ENCODE measurements at places on chromosomes 11 and 22.
A peak's percentile ranks its signal among the peaks of the same experiment; 100 is the strongest.

- DNase-seq, result no peak
These were observed 107.3 kb downstream of the BRD1 start for GRCh38 chr22:49720279-49720959.

DNA sequence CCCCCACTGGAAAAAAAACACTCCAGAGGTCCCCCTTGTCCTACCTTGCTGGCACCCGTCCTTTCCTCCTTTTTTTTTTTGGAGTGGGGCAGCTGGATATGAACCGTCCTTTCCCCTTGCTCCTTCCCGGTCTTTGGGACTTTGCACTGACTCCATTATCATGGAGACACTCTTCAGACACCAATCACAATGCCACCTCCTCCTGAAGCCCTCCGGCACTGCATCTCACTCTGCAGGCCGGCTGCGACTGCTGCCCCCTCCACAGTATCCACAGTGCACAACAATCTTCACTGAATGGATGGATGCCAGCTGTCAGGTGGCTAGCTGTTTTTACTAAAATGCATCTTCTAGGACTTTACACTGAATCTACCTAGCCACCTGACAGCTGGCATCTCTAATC is 12.7 kb upstream of the RGL4 start:
- DNase-seq, result no peak

DNA sequence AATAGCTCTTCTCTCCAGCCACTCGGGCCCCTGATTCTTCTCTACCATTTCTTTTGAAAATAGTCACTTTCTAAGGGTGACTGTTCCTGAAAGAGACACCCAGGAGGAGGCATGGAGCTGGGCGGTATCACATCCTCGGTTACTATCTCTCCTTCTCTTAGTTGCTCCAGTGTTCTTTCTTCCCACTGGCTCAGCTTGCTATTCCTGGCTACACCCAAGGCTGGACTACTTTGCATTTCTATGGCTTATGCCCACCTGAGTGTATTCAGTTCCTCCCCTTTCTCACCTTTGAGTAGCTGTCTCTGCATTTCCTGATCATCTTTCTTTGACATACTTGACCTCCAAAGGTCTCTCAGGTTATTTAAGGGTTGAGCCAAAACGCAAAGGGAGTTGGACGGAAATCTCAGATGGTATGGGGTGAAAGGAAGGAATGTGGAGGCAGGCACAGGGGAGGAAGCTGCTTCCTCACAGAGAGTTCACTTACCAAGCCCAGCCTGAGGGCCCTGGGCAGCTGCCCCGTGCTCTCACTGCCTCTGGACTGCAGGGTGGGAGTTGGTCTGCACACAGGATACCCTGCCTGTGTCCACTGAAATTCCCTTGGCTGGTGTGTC is 155.7 kb downstream of the SNX19 start:
- DNase-seq, result no peak

DNA sequence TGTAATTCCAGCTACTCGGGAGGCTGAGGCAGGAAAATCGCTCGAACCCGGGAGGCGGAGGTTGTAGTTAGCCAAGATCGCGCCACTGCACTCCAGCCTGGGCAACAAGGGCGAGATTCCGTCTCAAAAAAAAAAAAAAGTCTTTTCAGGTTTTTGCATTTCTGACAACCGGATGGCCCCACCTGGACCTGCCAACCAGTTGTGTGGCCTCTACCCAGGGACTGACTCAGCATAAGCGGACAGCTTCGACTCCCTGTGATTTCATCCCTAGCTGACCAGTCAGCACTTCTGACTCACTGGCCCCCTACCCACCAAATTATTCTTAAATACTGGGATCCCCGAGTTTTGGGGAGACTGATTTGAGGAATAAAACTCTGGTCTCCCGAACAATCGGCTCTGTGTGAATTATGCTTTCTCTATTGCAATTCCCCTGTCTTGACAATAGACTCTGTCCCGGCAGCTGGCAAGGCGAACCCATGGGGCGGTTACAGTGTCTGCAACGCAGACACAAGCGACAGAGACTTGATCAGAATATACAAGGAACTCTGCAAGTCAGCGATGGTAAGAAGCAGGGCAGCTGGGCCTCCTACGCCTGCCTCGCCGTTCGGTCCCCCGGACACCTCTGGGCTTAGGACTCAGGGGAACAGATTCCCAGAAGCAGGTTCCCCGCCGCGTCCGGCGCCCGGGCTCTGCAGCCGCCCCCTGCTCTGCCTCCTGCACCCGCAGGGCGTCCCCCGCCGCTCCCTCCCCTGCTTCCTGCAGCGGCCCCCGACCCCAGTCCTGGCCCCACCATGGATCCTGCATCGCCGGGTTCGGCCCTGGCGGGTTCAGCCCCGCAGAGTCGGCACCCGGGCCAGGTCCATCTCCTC is 741 bp upstream of the TALDO1 start:
- DNase-seq, result peak; percentile 54

DNA sequence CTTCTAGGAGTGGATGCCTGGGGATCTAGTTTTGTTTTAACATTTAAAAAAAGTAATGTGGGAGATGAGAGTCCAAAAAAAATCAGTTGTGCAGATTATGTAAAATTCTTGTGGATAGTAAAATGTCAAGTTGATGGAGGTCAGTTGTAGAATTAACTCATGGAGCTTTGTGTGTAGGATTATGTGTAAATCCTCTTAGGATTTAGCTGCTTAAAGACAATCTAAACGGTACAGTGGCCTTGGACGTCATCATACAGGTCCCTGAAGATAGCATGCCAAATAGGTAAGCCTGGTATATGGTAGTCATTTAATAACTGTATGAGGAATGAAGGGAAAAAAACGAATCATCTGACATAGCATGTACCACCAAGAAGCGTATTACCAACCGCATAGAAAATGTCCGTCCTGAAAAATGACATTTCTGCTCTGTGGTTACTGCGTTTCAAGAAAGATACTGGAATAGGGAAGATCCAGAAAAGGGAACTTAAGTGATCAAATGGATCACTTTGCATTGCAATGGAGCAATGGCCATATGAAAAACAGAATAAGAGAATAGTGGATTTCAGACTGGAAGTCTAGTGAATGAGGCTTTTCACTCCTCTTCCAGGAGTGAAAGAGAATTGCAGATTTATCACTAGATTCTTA is 61.3 kb downstream of the BCL2L13 start:
- no peak for DNase-seq

- no peak for DNase-seq
These were observed 168.6 kb downstream of the FAT3 start for GRCh38 chr11:92393218-92393617.

GRCh38 chr11:105179542-105180278 is 40.1 kb upstream of the CARD18 start:
- DNase-seq, result no peak

GRCh38 chr22:25777411-25777810 is 35.4 kb downstream of the MYO18B start:
- DNase-seq, result no peak

DNA sequence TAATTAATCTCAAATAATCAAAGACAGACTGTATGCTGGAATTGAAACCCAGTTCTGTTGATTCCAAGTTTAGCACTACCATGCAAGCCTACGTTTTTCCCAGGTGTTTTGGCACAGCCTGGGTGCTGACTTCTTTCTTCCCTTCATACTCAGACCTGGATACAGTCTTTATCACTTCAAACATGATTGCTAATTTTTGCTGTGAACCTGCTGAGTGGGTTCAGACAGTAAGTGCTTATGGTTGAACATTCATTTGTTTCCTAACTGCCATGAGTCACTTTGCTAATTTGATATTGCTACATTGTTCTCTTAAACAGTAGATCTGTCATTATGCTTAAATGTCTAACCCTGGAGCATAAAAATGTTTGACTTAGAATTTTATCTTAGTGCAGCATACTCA is 12.2 kb downstream of the PAAF1 start:
- DNase-seq, result no peak

DNA sequence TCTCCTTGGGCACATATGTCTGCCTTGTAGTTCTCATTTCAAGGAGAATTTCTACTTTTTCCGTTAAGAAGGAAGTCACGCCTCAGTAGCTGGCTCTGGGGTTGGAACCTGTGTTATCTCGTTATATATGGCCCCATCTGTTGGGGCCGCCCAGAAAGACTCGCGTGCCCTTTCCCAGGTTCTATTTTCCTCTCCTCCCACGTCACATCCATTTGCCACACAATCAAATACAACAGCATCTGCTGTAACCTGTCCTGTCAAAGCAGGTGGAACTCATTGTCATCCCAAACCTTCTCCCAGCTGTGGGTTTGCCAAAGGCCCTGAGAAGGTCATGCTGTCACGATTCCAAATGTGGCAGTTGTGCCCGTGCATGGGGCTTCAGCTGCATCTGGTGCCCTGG is 213.1 kb upstream of the ZBED5 start:
- no peak for DNase-seq

GRCh38 chr11:58905011-58905720 is 34.1 kb upstream of the GLYATL1 start:
- no peak for DNase-seq

DNA sequence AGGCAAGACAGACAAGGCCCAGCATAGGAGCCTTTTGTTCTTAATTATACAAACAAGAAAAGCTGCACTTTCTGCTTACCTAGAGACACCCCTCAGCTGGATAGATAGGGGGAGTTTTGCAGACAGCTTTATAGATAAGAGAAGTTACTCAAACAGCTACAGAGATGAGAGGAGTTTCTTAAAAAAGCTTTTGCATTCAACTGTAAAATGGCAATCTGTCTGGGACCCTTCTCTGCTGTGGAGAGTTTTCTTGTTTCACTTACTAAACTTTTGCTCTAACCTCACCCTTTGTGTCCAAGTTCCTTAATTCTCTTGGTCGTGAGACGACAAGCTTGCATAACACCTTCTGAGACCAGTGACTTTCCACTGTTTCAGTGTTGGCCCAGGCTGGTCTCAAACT is 103.8 kb upstream of the CHORDC1 start:
- no peak for DNase-seq

- no peak for DNase-seq
These were observed 375.1 kb downstream of the METTL15 start for GRCh38 chr11:28483072-28483867.

GRCh38 chr22:46522797-46523196 is 14.6 kb downstream of the CELSR1 start:
- no peak for DNase-seq

DNA sequence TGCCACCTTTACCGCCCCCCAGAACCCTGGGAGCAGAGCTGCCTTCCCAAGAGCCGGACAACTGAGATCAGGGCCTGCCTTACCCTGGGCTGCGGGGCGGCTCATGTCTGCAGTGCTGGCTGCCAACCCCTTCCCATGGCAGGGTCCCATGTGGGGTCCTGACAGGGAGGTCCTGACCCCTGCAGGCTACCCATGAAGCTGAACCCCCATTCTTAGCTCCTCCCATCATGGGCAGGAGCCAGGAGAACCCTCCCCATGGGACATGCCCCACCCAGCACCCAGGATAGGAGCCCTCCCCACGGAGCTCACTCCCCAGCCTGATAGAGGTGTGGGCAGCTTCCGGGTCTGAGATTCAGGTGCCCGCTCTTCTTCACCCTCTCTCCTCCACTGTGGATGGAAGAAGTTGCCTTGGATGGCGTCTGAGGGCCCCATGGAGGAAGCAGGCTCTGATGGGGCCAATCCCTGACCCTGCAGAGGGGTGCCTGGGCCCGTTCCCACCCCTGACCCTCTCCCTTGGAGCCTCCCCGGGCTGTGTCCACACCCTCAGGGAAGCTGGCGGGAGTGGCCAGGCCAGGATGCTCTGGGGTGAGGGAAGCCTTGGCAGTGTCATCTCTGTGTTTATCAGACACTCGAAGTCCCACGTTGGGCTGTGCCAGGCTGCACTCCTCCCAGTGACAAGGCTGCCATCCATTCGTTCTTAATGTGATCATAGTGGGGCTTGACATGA is 1508.2 kb downstream of the BRD1 start:
- no peak for DNase-seq

DNA sequence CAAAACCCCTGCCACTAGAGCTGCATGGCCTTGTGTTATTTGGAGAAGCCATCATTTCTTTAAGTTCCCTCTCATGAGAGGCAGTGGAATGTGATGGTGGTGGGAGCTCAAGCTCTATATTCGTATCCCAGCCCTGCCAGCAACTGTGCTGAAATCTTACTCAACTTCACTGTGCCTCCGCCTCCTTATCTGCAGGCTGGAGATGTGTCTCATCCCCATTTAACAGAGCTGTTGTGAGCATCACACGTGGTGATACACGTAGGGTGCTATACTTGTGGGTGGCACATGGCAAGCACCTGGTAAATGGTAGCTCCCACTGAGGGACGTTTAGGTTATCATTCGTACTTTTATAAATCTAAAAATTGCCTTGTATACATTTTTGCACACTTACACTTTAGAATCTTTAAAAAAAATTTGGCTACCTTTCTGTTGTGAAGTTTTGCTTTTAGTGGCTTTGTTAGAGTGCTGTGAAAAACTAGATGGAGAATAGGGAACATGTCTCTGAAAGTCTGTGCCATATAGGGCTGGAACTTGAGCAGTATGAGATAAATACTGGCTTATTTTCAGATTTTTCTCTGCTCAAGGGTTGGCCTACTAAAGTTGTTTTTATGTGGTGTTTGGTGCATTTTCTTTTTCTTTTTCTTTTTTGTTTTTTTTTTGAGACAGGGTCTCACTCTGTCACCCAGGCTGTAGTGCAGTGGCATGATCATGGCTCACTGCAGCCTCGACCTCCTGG is 23.2 kb downstream of the TNRC6B start:
- DNase-seq, result no peak

- DNase-seq, result no peak
These were observed 14.2 kb downstream of the ARRB1 start for GRCh38 chr11:75337195-75337654.

DNA sequence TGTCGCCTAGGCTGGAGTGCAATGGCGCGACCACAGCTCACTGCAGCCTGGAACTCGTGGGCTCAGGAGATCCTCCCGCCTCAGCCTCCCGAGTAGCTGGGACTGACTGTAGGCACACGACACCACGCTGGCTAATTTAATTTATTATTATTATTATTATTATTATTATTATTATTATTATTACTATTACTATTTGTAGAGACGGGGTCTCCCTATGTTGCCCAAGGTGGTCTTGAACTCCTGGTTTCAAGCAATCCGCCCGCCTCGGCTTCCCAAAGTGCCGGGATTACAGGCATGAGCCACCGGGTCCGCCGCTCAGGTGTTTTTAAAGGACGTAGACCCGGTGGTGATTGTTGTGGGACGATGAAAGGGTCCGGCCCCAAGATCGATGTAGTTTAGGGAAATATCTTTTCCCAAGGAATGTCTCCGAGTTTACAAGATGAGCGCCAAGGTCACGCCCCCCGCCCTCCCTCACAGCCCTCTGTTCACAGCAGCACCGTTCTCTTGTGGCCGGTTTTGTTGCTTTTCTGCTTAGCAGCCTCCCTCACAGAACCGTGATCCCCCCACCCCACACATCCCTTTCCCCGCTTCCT is 728 bp upstream of the POGLUT3 start:
- no peak for DNase-seq

Measured in anterior cingulate cortex (tissue), 58 donors.